Right renal pelvis (tissue), 4 donors: ENCODE measurements at places on chromosomes 3 and 15.

DNA sequence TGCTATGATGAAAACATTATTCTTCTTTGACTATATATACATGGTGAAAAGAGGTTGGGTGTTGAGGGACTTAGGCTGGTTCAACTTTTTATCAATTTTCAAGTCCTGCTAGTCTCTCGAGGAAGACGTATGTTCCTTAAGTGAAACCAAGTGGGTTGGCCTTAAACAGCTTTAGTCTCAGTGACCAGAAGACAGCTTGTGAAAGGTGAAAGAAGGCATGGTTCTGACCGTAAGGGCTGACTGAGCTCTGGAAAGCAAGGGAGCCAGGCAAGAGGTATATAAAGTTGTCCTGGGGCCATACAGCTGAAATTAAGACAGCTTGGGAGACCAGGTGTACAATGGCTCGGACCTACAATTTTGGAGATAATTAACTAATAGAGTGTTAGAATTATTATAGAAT lies 128.9 kb upstream of the TP63 start:
- no peak for DNase-seq

- DNase-seq = no peak
These were observed 481.5 kb upstream of the RGMA start for GRCh38 chr15:93570527-93570926.

DNA sequence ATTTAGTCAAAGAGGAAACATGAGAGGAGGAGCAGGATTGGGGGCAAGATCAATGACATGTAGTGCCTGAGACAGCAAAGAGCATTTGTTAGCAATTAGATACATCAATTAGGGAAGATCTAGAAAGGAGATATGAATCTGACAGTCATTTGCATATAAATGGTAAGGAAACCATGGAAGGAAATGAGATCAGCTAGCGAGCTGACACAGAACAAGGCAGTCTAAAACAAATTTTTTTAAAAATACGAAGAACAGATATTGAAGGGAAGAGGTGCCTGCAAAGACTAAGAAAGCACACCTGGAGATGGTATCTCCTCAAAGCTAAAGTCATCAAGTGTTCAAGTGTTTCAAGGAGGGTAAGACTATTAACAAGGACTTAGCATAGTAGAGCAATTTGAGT lies 4.6 kb downstream of the EPM2AIP1 start:
- no peak for DNase-seq

DNA sequence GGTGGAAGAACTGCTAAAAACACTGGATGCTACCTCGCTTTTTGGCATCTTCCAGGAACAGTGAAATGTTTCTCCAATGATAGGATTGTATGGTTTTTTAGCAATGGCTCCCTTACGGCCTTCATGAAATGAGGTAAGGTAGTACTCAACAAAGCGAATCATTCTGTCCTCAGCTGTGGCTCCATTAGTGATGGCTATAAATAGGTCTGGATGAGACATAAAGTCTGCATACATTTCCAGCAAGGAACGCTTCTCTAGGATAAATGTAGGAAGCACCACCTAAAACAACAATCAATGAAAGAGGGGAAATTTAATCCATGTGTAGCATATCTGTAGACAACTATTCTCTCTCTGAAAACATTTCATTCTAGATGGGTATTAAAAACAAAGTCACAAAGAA lies 32.4 kb upstream of the SNX4 start:
- DNase-seq = no peak

DNA sequence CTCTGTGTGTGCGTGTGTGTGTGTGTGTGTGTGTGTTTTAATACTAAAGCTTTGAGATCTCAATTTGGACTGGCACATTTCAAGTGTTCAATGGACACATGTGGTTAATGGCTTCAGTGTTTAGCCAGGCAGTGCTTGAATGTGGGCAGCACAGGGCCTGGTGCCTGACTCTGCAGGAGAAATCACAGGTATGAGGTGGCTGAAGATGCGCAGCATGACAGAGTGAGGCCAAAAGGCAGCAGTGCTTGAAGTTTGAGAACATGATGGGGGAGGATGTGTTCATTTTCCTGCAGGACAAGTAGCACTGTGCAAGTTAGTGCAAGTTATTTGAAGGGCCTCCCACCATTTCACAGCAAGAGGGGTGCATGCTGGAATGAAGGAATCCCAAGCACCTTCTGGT lies 620.5 kb upstream of the TBL1XR1 start:
- DNase-seq = no peak

GRCh38 chr15:72584006-72584405 lies 70.5 kb upstream of the GOLGA6B start:
- no peak for DNase-seq

GRCh38 chr3:182455011-182455410 lies 338.3 kb upstream of the ATP11B start:
- DNase-seq = no peak

GRCh38 chr15:71779073-71779797 lies 31.1 kb upstream of the NR2E3 start:
- DNase-seq = no peak

DNA sequence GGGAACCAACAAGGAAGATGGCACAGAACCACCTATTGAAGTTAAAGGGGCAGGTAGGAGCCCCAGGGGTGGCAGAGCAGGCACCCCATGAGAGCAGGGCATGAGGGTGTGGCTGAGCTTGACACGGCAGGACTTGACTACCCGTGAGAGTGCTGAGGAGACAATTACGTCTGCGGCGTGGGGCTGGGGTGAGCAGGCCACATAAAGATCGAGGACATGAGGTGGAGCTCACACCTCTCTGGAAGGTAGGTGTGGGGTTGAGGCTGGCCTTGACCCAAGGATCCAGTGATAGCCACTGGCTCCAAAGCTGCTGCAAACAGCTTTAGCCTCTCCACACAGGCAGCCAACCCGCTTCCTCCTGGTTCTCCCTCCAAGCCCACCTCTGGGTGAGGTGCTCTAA lies 64.5 kb downstream of the PCSK6 start:
- DNase-seq = no peak

DNA sequence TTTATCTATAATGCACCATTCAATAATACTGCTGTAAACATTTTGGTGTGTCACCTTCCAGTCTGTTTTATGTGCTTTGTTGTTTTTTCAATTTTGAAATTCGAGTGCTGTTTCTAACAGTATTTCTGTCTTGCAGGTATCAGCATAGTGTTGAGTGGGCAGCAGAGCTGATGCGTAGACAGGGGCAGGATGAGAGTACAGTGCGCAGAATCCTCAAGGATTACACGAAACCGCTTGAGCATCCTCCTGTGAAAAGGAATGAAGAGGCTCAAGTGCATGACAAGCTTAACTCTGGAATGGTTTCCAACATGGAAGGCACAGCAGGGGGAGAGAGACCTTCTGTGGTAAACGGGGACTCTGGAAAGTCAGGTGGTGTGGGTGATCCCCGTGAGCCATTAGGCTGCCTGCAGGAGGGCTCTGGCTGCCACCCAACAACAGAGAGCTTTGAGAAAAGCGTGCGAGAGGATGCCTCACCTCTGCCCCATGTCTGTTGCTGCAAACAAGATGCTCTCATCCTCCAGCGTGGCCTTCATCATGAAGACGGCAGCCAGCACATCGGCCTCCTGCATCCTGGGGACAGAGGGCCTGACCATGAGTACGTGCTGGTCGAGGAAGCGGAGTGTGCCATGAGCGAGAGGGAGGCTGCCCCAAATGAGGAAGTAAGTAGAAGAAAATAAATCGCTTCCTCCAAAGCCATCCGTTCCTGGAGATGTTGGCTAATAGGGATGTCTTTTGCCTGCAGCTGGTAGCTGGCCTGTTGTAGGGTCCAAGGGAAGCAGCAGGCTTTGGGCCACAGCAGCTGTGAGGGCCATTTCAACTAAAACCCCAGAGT lies 19.1 kb downstream of the TSEN2 start:
- no peak for DNase-seq

DNA sequence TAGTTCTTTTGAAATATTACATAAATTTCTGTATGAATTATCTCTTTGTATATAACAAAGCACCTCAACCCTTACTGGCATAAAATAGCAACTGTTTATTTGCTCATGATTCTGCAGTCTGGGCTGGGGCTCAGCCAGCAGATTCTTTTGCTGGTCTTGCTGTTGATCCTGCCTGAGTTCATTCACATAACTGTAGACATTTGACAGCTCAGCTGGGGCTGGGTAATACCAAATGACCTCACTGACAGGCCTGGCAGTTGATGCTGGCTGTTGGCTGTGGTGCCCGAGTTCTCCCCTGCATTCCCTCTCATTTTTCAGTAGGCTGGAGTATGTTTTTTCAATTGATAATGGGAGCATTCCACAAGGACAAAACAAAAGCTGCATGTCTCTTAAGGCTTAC lies 449.9 kb upstream of the GOLIM4 start:
- DNase-seq = no peak

GRCh38 chr3:62210011-62210410 lies 163.3 kb downstream of the FEZF2 start:
- DNase-seq = no peak

- no peak for DNase-seq
These were observed 117.3 kb downstream of the RPL22L1 start for GRCh38 chr3:170752571-170753155.

- DNase-seq = no peak
These were observed 29.1 kb upstream of the GNB5 start for GRCh38 chr15:52220251-52220650.

DNA sequence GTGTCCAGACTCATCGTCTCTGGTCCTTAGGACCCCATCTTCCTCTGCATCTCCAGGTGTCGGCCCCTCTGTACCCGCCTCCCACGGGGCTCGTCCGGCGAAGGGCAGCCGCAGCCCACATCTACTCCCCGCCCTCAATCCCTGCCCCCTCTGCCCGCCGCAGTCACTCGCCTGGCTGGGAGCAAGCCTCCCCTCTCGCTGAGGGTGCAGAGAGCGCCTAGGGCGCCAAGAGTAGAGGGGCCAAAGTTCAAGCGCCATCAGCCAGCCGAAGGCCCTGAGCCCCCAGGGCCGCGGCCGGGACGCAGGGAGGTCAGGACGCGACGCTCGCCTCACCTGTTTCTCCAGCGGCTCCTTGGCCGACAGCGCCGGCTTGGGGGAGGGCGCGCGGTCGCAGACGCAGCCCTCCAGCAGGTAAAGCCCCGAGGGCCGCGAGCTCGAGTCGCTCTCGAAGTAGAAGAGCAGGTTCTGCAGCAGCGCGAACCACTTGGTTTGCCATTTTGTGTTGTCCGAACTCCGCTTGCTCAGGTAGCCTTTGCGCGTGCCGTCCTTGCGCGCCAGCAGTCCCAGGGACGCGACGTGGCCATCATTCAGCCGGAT lies 592 bp downstream of the RASGRF1 start:
- DNase-seq = no peak

DNA sequence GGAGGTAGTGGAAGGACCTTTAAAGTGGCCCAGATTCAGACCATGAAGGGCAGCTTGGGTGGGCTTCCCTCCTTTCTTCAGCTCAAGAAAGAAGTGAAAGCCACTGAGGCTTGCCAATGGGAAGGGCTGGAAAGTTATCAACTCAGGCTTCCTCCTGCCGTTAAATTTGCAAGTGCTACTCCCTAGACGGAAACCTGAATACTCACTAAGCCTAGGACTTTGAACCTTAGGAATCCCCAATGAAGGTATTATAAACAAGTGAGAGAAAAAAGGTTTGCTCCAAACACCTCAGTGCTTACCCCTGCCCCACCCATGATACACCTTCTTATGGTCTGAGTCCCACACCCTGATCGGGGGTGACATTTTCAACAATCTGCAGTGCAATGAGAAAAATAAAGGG lies 396.4 kb downstream of the SHQ1 start:
- DNase-seq = no peak

DNA sequence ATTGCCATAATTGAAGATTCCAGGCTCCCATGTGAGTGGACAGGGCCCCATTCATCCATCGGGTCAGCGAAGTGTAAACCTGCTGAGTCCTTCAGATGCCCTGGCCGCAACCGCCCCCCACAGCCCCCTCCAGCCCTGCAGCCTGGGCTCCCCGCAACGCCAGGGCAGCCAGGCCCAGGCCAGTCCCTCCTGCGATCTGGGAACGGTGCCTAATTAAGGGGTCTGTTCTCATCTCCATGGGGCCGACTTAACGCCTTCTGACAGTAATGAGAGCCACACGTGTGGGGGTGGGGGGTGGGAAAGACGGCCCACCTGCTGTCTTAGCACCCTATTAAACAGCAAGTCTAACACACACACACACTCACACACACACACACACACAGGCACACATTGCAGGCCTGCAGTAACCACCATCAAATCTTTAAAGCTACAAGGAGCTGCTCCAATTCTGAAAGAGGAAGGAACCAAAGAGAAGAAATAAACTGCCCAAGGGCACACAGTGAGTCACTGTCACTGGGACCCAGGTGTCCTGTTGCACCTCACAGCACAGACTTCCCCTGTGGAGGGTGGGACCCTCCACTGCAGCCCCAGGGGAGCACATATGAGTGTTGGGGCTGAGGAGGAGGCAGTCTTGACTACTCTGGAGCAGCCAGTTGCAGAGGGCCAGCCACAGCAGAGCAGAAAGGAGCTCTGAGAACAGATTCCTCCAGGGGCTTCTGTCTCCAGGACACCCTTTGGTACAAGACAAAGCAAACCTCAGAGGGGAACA lies 31.8 kb upstream of the HES1 start:
- no peak for DNase-seq

GRCh38 chr3:62954580-62954979 lies 79.4 kb upstream of the CADPS start:
- DNase-seq = no peak

DNA sequence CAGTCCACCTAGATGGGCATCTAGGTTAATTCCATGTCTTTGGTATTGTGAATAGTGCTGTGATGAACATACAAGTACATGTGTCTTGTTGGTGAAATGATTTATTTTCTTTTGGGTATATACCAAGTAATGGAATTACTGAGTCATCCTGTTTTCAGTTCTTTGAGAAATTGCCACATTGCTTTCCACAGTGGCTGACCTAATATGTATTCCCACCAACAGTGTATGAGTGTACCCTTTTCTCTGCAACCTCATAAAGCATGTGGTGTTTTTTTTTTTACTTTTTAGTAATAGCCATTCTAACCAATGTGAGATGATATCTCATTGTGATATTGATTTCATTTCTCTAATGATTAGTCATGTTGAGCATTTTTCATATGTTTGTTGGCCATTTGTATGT lies 86.0 kb upstream of the NDN start:
- no peak for DNase-seq

- DNase-seq = no peak
These were observed 21.3 kb upstream of the SCAANT1 start for GRCh38 chr3:63933459-63933858.

DNA sequence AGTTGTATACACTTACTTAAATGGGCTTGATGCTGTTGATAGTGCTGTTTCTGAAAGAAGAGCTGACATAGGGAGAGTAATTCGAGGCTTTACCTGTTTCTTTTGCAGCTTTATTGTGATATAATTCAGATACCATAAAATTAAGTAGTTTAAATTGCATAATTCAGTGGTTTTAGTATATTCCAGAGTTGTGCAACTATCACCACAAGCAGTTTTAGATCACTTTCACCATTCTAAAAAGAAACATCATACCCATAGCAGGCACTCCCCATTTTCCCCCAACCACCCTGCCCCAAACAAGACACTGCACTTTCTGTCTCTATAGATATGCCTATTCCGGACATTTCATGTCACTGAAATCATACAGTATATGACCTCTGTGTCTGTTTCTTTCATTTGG lies 98.5 kb downstream of the MTHFS start:
- no peak for DNase-seq
